ENCODE measurements at places on chromosomes 13 and 19.

DNA sequence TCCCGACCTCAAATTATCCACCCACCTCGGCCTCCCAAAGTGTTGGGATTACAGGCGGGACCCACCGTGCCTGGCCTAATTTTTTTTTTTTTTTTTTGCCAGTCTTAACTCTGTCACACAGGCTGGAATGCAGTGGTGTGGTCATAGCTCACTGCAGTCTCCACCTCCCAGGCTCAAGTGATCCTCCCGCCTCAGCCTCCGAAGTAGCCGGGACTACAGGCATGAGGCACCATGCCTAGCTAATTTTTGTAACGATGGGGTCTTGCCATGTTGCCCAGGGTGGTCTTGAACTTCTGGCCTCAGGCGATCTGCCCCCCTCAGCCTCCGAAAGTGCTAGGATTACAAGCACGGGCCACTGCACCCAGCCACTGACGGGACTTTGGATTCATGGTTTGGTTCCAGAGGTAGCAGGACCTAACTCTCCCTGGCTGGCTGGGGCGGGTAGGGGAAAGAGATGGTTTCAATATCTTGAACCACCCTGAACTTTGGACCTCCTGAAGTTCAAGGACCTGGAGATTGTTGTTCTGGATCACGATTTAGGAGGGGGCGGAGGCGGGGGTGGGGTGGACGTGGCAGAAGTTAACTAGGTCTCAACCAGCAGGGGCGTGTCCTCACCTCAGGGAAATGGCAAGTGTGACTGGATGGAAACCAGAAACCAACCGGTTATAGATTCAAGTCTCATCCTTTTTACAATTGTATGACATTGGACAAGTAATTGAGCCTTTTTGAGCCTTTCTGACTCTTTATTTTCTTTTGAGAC, 40.8 kb downstream of the IER2 start:
- no peak for DNase-seq

GRCh38 chr13:73721571-73721970, 412.6 kb downstream of the KLF12 start:
- no peak for DNase-seq

DNA sequence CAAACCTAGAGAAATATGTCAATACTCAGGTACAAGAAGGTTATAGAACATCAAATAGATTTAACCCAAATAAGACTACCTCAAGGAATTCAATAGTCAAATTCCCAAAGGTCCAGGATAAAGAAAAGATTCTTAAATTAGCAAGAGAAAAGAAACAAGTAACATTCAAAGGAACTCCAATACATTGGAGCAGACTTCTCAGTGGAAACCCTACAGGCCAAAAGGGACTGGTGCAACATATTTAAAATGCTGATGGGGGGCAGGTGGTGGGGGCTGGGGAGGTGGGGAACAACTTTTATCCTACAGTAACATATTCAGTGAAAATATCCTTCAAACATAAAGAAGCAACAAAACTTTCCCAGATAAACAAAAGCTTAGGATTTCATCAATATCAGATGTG, 23.1 kb downstream of the ITGBL1 start:
- no peak for DNase-seq

- no peak for DNase-seq
These were observed 119.4 kb downstream of the SLC7A1 start for GRCh38 chr13:29476046-29476445.

DNA sequence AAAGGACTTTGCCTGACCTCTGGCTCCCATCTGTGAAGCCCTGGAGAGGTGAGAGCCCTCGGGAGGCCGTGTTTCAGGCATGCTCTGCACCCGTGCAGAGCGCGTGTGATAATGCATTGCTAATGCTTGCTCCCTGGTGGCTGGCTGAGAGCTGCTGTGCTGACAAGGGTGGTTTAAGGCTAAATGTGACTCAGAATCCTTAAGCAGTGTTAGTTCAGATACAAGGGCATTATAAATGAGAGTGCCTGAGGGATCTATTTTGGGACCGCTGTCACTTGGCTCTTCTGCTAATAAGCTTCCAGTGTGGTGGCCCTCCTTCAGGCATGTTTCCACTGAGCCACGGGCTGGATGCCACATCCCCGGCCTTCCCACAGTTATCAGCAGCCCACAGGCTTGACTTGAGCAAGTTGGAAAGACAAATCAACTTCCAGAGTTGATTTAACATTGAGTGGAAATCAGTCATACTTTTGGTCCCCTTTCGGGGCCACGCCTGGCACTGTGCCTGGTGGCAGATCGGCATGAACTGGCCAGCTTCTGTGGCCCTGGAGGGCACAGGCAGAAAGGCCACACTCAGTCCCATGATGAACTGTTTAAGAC, 17.0 kb downstream of the ALOX5AP start:
- DNase-seq = no peak

DNA sequence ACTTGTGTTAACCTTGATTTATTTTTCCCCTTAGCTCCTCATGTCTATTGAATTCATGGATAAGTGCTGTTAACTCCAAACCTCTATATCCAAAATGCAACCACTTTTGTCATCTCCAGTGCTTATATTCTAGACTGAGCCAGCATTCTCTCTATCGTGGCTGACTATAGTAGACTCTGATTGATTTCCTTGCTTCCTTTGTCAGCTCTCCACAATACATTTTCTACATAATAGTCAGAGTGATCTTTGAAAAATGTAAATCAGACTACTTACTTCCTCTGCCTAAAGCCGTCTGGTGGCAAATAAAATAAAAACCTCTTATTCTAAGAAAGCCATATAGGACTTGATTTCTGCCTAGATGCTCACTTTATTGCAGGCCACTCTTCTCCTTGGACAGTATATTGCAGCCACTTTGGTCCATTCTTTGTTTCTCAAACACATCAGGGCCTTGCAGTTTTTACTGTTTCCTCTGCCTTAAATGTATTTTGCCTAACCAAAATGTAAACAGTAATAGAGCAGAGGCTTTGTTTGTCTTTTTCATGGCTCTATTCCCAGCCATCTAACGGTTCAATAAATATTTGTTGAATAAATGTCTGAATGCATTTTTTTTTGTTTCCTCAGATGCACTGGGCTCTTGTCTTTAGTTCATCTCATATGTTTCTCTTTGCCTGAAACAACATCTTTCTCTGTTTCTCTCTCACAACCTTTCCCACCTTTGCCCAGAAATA, 243.6 kb upstream of the CSNK1A1L start:
- no peak for DNase-seq

GRCh38 chr19:45659096-45659729, 8.8 kb upstream of the GIPR start:
- no peak for DNase-seq

- no peak for DNase-seq
These were observed 692.8 kb upstream of the SGCG start for GRCh38 chr13:22487932-22488331.

- no peak for DNase-seq
These were observed 8.2 kb downstream of the ZNF439 start for GRCh38 chr19:11856596-11857250.

DNA sequence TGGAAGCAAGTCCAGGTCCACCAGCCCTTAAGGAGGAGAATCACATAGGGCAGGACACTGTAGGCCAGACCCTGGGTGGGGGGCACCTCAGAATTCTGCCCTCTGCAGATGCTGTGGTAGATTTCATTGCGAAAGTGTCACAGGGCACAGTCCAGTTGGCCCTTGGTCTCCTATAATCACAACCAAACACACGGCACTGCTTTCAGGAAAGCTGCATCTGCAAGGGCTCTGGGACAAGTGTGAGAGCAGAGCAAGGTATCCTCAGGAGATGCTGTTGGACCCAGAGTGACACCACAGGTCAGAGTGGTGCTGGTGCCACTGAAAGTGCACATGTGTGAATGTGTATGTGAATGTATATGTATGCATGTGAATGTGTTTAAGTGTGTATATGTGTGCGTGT, 88.6 kb upstream of the MBNL2 start:
- DNase-seq = no peak

DNA sequence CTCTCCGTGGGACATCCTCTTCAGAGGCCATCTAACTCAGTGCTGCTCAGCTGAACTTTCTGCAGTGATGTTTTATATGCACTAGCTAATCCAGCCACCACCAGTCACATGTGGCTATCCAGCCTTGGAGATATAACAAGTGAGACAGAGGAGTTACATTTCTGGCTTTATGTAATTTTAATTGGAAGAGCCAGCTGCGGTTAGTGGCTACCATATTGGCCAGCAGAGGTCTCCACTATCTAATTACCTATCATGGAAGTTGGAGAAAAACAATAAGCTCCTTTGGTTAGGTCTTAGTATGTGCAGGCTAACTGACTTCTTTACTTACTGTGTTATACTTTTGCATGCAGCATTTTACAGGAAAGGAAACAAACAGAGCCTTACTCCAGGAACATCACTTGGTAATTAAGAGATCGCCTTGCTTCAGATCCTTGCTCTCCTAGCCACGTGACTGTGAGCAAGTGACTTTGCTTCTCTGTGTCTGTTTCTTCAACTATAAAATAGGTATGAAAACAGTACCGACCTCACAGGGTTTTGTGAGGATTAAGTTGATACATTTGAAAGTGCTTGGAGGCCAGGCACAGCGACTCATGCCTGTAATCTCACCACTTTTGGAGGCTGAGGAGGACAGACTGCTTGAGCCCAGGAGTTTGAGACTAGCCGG, 1.6 kb upstream of the KLK10 start:
- DNase-seq = no peak

DNA sequence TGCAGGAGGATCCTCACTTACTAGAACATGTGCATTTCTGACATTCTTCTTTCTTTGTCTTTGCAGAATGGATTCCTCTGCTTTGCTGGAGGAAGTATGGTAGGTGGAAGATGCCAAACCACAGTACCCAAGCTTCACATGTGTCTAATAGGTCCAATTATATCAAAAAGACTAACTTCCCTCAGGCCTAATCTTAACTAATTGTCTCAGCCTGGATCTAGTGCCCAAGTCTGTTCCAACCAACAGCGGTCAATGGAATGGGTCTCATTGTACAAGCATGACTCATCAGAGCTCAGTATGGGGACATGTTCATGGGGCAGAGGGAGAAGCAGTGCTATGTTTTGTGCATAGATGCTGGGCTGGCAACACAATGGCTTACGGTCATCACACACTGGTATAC, 81.6 kb upstream of the CSNK1A1L start:
- no peak for DNase-seq

DNA sequence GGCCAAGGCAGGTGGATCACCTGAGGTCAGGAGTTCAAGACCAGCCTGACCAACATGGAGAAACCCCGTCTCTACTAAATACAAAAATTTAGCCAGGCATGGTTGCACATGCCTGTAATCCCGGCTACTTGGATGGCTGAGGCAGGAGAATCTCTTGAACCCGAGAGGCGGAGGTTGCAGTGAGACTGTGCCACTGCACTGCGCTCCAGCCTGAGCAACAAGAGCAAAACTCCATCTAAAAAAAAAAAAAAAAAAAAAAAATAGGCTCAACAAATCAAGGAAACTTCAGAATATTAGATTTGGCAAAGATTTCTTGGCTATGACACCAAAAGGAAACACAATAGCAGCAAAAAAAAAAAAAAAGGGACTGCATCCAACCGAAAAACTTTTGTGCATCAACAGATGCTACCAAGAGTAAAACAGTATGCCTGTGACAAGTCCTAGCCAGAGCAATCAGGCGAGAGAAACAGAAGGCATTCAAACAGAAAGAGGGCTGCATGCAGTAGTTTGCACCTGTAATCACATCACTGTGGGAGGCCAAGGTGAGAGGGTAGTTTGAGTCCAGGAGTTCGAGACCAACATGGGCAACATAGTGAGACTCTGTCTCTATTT, 23.8 kb downstream of the ZNF160 start:
- DNase-seq = no peak

DNA sequence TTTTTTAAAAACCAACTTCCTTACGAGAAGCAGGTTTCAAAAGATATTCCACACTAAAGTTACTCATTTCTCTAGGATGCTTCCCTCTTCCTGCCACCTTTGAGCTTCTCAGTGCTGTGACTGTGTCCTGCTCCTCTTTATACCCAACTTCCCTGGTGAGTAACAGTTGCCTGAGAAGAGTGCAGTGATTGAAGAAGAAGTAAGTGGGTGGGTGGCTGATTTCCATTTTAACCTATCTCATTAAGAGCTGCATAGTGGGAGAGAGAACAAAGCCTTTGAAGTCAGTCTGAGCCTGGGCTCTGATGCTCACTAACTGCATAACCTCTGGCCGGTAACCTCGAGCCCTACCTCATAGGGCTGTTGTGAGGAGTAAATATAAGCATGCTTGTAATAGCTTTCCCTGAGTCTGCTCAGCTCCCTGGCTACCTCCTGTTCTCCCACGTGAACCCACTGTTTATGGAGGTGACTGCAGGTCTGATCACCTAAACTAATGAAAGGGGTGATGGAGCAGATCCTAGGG, 977.3 kb downstream of the UQCRFS1 start:
- no peak for DNase-seq

- no peak for DNase-seq
These were observed 11.3 kb upstream of the PRKD2 start for GRCh38 chr19:46728208-46728607.

- DNase-seq = no peak
These were observed 25.7 kb upstream of the IGFL4 start for GRCh38 chr19:46066471-46066870.

- no peak for DNase-seq
These were observed 60.2 kb downstream of the ZIC5 start for GRCh38 chr13:99911069-99911964.

GRCh38 chr13:43014162-43014561, 9.2 kb upstream of the DNAJC15 start:
- DNase-seq = no peak

All from stimulated activated CD4-positive, alpha-beta T cell treated with anti-CD3 and anti-CD28 coated beads, Interleukin-2, amount 100 ng/mL, for 24 hours (primary cell).